SK-N-SH treated with all-trans-retinoic acid at 6 μM for 48 hours (cell line): ENCODE measurements at places on chromosomes 2 and 18.

DNA sequence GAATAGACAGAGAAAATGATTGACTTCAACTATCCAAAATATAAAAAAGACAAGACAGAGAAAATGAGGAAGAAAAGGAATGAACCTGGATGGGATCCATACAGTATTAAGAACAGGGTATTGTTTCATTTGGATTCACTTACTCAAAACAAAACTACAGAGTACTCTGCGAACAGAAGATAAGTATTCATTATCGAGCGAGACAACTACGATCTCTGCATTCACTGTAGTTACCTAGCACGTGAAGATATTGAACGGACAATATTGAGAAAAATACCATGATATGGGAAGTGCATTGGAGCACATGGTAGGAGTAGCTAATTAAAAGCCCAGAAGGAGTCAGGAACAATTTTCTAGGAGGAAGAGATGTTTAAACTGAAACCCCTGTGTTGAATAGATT is 1.0 kb upstream of the ORC2 start:
- ATAC-seq, result peak; percentile 1; the same call in 1 of the 3 replicates

DNA sequence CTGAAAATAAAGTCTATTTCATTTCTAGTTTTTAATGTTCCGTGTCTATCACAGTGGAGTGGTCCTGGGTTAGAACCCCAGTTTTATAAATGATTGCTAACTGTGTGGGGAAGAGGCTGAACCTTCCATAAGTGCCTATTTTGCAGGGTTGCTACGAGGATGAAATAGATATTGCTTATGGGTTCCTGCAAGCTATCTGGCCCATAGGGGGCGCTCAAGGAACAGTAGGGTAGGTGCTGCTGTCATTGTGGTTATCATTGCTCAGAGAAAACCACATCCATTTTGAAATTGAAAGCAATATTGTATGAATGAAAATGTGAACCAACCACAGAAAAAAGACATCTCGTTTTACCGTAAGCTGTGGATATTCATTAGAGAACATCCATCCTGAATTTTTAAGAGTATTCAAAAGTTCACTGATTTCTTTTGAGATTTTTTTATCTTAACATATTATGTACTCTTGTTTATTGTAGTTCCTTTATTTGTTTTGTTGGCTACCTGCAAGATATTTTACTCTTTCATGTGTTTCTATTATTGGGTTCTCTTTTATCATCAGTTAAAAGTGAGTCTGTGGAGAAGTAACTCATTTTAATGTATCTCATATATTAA is 261.6 kb downstream of the NAPG start:
- peak; percentile 74 for ATAC-seq

DNA sequence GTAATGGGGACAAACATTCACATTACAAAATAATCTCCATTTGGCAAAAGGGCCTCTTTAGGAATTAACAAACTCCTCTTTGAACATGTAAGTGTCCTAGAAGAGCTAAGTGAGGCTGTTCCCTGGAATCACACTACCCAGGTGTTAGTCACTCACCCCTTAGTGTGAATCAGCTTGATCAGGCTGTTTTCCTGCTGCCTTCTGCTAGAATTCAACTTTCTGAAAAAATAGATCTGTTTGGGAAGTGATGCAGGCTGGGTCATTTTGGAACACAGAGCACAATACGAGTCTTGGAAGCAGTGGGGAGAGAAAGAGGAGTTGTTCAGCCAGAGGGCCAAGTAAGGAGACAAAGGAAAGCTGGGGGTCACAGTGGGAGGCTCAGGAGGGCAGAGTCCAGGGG is 40.0 kb downstream of the TTC32 start:
- ATAC-seq, result no peak

DNA sequence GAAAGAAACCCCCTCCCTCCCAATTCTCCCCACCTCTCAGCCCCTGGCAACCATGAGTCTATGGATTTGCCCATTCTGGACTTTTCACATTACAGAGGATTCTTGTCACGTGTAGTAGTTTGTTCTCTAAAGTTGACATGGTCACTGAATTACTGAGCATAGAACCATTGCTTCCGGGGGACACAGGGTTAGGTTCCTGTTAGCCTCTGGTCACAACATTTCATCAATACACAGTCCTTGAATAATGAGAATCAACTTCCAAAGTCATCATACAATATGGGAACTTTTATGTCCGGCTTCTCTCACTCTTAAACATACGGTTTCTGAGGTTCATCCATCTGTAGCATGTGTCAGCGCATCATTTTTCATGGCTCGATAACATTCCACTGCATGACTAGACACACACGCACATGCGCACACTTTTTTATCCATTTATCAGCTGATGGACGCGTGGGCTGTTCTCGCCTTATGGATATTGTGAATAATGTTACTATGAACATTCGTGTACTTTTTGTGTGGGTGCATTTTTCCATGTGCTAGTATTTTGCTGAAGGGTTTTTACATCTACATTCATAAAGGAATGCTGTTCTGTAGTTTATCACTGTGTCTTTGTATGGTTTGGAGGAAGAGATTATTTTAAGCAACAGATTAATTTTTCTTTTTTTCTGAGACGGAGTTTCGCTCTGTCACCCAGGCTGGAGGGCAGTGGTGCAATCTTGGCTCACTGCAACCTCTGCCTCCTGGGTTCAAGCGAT is 48.1 kb downstream of the PARD6G start:
- no peak for ATAC-seq

- ATAC-seq, result peak; percentile 55
These were observed 11.0 kb upstream of the UBE2F start for GRCh38 chr2:237955640-237956401.

DNA sequence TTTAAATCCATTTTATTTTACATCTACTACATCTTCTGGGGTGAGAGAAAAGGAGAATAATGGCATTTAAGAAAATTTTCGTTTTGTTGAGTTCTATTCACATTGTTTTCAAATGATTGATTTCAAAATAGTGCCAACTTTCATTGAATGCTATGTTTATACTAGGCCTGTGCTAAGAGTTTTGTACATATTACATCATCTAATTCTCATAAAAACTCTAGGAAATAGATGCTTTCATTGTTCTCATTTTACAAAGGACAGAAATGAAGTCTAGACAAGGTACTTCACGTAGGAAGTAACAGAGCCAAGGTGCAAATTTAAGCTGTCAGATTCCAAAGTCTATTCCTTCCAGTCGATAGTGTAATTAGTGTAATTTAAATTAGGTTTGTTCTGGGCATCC is 402.8 kb upstream of the UBE2E3 start:
- no peak for ATAC-seq

GRCh38 chr2:37417321-37417720 is 72.9 kb downstream of the QPCT start:
- ATAC-seq, result 0 out of 3 replicates have a peak, but pooled peaks have one; percentile 8

- no peak for ATAC-seq
These were observed 31.3 kb upstream of the CNTNAP5 start for GRCh38 chr2:123993728-123994323.

DNA sequence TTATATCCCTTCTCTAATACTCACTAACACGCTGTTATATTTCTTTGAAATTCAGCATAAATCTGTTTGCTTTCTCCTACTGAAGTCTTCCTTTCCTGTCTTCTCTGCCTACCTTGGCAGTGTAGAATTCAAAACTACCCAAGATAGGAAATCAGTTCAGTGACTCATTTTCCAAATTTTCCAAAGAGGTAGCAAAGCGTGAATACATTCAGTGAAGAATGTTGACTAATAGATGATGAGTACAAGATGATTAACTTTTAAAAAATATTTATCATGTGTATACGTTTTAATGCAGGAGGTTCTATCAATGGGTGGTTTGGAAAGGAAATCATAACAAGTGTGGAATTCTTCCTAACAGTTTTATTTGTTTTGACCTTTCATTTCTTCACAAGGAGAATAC is 201.9 kb upstream of the SLC8A1 start:
- ATAC-seq, result no peak

GRCh38 chr18:28802546-28802945 is 625.6 kb upstream of the CDH2 start:
- peak; percentile 82 for ATAC-seq

DNA sequence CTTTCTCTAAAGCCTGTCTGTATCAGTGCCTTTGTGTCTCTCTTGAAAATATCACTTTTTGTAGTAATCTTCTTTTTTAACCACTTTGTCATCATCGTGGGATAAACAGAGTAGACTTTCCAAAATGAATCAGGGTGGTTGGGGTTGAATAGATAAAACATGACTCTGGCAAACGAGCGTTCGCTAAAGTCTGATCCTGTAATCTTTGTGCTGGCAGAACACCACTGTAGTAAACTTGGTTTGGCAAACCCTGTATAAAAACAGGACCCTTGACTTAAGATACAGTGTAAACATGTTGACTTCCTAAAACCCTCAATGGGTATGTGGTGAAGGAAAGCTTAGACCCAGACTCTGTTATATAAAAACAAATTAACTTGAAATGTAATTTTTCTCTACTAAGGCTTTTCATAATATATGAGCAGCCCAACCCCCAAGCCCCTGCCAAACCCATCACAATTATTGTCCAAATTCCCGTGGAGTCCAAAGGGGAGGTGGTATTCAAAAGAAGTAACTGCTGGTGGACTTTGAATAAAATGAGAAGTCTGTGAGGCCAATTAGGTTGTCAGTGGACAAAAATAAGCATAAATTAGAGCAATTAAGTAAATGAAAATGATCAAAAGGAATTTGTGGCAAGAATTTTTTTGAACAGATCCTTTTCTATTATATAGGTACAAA is 52.2 kb downstream of the COLEC12 start:
- no peak for ATAC-seq

- peak; percentile 55; the same call in 2 of the 3 replicates for ATAC-seq
These were observed 102.5 kb downstream of the CHN1 start for GRCh38 chr2:174902506-174903263.

GRCh38 chr2:120269816-120270215 is 17.2 kb downstream of the RALB start:
- ATAC-seq, result no peak

DNA sequence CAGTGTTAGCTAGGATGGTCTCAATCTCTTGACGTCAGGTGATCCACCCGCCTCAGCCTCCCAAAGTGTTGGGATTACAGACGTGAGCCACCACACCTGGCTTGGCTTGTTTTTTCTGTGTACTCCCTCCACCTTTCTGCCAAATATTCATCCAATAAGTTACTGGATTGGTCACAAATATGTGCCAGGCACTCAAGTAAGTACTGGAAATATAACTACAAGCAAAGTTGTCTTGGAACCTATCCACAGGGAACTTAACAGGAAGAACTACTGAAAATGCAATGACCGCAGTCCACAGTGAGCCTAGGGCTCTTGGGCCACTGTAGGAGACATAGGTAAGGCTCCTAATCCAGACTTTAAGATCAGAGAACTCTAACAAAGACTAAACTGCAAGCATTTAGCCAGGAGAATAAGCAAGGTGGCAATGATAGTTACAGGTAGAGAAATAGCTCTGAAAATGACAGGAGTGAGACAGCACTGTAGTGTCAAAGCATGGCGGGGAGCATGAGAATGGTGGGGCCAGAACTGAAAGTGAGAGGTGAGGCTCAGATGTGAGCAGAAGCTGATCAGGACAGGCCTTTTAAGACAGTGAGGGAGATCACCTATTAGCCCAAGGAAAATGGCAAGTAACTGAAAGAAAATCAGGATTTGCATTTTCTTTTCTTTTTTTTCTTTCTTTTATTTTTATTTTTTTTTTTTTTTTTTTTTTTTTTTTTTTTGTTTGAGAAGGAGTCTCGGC is 252.1 kb downstream of the RBM43 start:
- no peak for ATAC-seq

DNA sequence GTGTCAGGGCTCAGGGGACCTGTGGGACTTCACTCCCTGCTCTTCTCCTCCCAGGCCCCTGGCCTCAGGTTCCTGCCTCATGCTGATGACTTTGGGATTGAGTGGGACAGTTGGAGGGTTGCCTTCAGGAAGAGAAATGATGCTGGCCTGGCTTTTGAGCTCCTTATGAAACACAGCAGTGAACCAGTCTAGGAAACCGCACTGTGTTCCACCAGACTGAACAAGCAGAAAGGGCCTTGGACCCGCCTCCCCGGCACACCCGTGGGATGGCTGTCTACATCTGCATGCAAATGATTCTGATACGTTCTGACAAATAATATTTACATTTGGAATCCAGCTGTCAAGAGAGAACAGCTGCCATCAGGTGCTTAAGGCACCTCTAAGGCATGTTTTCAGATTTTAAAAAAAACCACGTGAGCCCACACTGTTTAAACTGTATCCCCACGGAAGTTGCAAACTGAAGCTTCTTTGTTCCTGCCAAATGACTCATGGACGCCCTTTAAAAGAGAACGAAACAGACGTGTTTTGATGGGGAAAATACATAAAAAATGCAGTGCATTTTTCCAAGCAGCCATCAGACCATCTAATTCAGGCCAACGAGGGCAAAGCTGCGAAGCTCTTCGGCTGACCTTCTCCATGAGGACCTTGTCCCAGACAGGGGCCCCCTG is 27.6 kb upstream of the ASAP2 start:
- ATAC-seq, result peak; percentile 12; the same call in 2 of the 3 replicates

DNA sequence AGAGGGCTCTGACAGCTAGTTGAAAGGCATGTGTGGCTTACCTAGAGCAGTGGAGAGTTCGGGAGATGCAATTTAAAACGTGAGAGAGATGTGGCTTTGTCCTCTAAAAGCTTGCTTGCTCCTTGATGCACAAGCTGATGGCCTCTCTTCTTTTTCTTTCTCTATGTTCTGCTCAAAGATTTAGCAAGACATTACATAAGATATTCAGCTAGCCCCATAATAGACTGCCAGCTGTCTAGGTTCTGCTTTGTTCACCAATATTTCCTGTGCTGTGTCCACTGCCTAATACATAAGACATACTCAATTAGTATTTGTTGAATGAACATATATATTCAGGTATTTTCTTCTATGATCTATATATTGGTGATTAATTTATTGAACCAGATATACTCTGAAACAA is 31.1 kb downstream of the SPATS2L start:
- ATAC-seq, result peak; percentile 55

- ATAC-seq, result peak; percentile 94
These were observed at the start of gene ADNP2 for GRCh38 chr18:80108739-80109675. Gene ADNP2 (plus strand): TSS chr18:80109262. CDS start chr18:80117543, 8,281 bp downstream.

DNA sequence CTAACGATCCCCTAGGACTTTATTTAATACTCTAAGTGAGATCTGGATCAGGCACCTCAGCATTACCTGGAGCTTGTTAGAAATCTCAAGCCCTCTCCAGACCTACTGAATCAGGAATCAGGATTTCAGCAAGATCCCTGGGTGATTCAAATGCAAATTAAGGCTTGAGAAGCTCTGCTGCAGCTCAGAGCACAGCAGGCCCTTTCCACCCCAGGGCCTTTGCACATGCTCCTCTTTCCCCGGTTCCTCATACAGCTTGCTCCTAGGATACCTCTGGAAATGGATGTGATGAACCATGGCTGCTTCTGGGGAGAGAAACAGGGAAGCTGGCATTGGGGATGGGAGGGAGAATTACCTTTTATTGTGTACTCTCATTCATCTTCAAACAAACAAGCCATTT is 40.3 kb upstream of the MGAT4A start:
- no peak for ATAC-seq
